Anterior cingulate cortex (tissue), 58 donors: ENCODE measurements at places on chromosomes 1 and 21.
A peak's percentile ranks its signal among the peaks of the same experiment; 100 is the strongest.

DNA sequence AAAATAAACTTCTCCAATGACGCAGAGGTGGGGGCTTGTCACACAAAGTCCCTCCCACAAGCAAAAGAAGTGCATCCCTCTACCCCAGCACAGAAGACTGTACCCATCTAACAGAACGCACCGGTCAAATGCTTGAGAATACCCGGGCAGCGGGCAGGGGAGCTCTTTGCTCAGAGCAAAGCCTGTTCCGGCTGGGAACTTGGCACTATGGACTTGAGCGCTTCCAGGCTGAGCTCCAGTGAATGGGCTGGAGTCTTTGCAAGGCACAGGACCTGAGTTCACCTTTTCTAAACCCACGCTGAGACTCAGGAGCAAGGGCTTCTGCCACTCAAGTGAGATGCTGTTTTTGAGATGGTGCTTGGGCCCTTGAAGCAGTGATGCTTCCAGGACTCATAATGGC is 20.3 kb downstream of the RHBG start:
- DNase-seq: peak; percentile 57

DNA sequence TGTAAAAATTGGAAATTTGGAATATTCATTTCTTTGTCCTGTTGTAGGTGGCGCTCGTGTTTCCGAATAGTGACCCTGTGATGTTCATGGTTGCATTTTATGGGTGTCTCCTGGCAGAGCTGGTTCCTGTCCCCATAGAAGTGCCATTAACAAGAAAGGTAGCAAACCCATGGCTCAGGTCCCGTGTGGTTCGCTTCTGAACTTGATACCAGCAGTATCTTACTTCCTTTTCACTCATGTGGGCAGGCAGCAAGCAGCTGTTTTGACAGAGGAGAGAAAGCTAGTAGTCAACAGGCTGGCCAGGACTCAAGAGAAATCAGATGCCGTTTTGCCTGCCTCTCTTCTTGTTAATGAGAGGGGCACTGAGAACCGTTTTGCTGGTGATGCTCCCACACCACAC is 72.8 kb downstream of the S100B start:
- no peak for DNase-seq

DNA sequence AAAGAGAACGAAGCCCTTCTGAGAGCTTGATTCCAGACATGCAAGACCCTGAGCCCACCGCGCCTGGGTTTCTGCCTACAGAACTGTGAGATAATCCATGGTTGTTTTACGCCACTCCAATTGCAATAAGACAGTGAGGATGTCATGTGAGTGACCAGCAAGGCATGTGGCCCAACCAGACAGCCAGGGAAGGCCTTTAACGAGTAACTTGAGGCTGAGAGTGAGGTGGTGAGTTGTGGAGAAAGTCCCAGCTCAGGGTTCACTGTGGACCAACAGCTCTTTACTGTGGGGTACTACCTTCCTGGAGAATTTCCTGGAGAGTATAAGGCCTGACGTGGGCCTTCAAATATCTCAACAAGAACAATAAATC is 153.9 kb downstream of the ETS2 start:
- DNase-seq: no peak

DNA sequence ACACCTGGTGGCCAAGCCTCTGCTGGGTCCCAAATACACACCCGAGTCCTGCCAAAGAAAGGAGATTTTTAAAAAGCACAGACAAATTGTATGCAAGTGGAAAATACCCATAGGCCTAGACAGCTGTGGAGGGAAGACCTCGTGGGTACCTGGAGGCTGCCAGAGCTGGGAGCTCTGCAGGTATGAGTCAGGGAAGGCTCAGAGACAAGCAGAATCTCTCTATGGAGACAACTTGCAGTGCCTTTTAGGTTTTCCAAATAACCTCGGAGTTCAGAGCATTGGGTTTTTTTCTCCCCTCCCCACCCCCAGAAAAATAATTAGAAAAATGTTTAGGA is 127.7 kb downstream of the EDEM3 start:
- DNase-seq: no peak

DNA sequence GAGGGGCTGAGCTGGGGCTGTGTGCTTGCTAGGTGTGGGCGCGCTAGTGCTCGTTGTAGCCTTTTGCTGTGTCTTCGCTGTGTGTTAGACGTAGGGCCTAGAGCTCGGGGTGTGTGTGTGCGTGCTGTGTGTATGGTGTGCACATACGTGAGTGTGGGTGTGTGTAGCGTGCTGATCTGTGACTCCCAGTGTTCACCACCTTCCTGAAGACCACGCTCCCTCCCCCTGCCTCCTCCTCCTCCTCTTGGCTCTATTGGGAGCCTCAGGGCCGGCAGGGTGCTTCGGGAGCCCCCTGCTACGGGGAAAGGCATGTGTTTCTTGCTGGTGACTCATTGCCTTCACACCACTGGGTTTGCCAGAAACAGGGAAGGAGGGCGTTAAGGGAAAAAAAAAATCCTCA is 9.4 kb upstream of the KCNC4 start:
- peak; percentile 45 for DNase-seq

GRCh38 chr1:157286646-157287420 is 148.6 kb upstream of the ETV3 start:
- no peak for DNase-seq

- no peak for DNase-seq
These were observed 5.6 kb downstream of the CD58 start for GRCh38 chr1:116565222-116565621.

- no peak for DNase-seq
These were observed 4.1 kb downstream of the EFHD2 start for GRCh38 chr1:15413563-15414444.
